Retina (tissue), 1 donor: ENCODE measurements at places on chromosomes 4 and X.

- no peak for DNase-seq
Measured at GRCh38 chr4:65893271-65893670, 223.0 kb upstream of the EPHA5 start.

DNA sequence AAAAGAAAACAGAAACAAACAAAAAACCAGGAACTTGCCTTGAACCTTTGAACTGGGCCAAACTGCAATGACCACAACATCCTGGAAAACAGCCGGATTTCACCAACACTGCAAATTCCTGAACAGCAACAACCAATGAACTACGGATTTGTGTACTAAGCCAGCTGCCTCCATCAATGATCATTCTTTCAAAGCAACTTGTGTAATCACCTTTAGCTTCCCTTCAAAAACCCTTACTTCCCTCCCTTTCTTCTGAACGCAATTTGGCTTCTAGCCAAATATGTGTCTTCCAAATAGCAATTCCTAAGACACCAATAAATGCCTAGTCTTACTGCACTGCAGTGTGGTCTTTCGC is 98.5 kb upstream of the FAM47C start:
- no peak for DNase-seq

- DNase-seq, result no peak
Measured at GRCh38 chr4:41043465-41043864, 170.9 kb downstream of the APBB2 start.

DNA sequence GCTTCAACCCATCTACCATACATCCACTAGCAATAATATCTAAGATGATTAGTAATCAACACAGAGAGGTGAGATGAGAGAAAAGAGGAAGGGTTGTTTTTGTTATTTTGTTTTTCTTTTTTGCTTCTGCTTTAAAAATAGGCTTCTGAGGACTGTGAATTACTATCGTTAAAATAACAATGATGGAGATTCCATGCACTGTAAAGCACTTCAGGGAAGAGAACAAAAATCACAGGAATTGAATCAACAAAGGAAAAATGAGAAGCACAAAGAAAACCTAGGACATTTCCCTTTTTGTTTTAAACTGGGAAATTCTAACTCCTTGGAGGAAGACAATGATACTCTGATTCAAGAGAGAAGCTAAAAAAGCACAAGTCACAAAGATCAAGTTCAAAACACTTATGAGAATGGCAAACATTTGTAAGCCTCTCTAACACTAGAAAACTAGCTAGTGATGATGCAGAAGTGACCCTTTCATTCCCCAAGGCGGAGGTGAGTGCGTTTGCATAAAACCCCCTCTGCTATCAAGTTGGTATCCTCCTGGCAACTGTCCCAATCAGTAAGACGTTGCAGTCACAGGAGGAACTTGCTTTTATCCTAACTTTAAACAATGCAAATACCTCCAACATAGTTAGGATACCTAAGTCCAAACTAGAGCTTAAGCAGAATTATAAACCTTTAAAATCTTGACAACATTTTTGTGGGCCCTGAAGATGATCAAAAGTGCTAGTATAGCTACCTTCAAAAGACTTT is 308.5 kb downstream of the CAMK2D start:
- no peak for DNase-seq

DNA sequence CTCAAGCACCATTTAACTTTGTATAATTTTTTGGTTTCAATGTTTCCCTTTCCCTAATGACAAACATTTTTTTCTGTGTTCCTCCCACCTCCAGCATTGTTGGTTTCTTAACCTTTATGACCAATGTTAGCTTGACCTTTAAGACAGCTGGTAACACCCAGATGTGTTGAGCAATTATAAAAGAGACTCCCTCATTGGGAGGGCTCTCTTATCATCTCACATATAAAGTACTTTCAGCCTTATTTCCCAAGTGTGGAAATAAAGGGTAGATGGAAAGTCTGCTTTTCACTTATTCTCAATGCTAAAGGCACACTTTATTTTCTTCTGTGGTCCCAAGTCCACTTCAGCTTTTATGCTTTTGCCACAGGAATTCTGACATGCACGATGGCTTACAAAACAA is 1420.4 kb downstream of the RAPGEF2 start:
- no peak for DNase-seq

GRCh38 chrX:452598-452997 is 65.9 kb upstream of the PPP2R3B start:
- DNase-seq, result no peak
